ENCODE measurements at places on chromosomes 5 and 9.

- no peak for DNase-seq
Observed at GRCh38 chr5:74578356-74579044, 62.0 kb downstream of the ENC1 start.

GRCh38 chr9:135039916-135040645 is 47.4 kb upstream of the OLFM1 start:
- DNase-seq, result no peak

- DNase-seq, result peak; percentile 58
Observed at GRCh38 chr9:95080961-95081647, 236.4 kb downstream of the FANCC start.

GRCh38 chr5:129204525-129204924 is 110.0 kb downstream of the ISOC1 start:
- no peak for DNase-seq

GRCh38 chr5:65986050-65986451 is 59.7 kb downstream of the ERBIN start:
- no peak for DNase-seq

DNA sequence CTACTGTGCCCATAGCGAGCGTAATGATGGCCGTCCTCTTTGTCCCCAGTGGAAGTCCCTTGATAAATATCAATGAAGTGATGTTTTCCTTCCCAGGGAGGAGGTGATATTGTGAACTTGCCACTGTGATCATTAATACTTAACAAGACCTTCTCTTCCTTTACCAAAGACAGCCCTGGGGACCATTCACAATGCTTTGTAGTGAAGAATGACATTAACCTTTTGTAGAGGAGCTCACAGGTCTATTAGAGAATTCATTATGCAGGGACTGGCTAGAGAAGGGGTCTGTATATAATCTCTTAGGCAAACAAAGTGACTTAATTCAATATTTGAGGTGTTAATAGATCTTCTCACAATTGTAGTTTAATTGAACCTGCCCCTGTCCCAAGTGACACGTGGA is 452.9 kb upstream of the DMAC1 start:
- no peak for DNase-seq

- no peak for DNase-seq
Observed at GRCh38 chr9:124818431-124819281, 34.6 kb upstream of the WDR38 start.

GRCh38 chr5:9194509-9194908 is 351.4 kb downstream of the SEMA5A start:
- DNase-seq, result no peak

GRCh38 chr5:143862271-143862670 is 50.3 kb downstream of the HMHB1 start:
- no peak for DNase-seq

DNA sequence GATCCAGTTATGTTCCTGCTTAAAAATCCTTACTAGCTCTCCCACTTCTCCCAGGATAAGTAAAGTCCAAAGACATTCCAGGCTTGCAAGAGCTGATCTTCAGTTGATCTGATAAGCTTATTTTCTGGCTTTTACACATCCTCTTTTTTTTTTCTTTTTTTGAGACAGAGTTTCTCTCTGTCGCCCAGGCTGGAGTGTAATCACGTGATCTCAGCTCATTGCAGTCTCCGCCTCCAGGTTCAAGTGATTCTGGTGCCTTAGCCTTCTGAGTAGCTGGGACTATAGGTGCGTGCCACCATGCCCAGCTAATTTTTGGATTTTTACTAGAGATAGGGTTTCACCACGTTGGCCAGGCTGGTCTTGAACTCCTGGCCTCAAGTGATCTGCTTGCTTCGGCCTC is 37.3 kb upstream of the PTPN3 start:
- DNase-seq, result no peak

DNA sequence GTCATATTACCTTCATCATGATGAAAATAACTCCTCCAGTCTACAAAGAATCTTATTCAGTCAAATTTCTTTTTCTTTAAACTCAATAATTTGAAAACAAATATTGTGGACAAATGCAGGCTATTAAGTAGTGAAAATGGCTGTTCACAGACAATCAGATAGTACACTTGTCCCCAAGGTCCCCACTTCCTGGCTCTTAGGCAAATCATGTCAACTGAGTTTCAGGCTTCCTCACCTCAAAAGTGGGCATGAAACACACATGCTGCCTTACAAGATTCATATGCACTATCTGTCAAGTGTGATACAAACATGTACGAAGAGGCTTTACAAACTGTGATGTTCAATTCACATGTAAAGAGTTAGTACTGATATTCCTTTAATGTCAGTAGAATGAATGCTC is 385.2 kb upstream of the SEMA6A start:
- DNase-seq, result no peak

DNA sequence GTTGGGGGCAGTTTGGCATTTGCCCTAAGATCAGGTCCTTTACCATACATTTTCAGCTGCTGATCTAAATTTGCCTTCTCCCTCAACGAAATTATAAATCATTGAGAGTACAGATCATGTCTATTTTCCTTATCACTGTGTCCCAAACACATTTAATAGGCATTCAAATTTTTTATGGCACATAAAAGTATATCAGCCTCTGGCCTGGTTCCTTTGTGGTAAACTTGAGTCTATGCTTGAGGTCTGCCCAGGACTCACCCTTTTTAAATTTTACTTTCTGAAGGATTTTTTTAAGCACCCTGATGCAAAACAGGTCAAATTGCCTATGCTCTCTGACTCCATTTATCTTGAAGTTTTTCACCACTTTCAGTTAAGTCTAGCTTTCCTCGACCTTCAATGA is 163.6 kb upstream of the GRIN3A start:
- DNase-seq, result no peak

- DNase-seq, result no peak
Observed at GRCh38 chr5:1483856-1484729, 38.9 kb upstream of the SLC6A3 start.

DNA sequence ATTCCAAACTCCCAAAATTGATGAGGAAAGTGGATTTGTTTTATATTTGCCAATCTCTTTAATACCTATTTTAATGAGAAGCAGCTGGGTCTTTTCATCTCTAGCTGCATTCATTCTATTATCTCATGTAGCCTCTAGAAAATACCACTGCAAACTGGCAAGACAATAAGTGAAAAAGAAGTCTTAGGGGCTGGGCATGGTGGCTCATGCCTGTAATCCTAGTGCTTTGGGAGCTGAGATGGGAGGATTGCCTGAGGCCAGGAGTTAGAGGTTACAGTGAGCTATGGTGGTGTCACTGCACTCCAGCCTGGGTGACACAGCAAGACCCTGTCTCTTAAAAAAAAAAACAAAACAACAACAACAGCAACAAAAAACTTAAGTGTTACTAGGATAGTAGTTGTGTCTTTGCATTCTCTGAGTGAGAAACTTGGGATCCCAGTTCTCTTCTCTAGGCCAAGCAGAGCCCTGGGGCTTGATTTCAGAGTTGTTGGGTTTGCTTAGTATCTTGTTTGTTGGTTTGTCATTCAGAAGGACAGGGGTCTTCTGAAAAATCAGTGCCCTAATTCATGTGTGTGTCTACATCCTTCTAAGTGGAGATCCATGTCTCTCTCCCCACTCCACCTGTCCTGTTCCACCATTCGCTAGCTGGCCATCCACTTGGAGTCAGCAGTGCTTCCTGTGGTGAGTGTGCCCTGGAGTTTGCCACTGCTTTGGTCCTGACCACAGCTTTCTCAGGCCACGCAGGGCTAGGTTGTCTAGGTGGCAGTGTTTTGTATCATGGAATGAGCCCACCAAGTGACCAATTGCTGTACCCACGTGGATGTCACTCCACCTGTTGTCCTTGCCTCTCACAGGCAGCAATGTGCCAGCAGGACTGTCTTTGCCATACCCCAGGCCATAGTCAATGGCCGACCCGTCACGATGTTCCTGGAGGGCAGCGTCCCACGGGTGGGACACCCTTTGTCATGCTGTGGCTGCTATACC is 19.5 kb downstream of the MARCHF6 start:
- no peak for DNase-seq

DNA sequence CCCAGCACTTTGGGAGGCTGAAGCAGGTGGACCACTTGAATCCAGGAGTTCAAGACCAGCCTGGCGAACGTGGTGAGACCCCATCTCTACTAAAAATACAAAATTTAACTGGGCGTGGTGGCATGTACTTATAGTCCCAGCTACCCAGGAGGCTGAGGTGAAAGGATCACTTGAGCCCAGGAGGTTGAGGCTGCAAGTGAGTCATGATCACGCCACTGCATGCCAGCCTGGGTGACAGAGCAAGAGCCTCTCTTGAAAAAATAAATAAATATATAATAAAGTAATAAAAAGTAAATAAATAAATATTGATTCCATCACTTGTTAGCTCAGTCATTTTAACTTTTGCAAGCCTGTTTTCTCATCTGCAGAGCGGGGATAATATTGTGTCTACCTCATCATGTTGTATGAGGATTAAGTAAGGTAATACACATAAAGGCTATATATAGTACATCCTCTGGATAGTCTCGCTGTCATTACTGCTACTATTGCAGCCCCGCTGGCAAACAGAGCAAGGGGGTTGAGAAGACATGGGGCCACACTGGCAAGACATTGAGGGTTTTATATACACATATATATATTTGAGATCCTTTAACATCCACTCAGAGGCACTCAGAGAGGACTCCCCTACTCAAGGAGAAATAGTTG is 210.9 kb downstream of the C9orf152 start:
- DNase-seq, result no peak

GRCh38 chr5:104539618-104540350 is 977.2 kb upstream of the NUDT12 start:
- DNase-seq, result no peak

GRCh38 chr9:94772144-94772543 is 45.6 kb downstream of the AOPEP start:
- DNase-seq, result no peak

- DNase-seq, result no peak
Observed at GRCh38 chr5:173315495-173316338, 12.5 kb downstream of the STC2 start.

DNA sequence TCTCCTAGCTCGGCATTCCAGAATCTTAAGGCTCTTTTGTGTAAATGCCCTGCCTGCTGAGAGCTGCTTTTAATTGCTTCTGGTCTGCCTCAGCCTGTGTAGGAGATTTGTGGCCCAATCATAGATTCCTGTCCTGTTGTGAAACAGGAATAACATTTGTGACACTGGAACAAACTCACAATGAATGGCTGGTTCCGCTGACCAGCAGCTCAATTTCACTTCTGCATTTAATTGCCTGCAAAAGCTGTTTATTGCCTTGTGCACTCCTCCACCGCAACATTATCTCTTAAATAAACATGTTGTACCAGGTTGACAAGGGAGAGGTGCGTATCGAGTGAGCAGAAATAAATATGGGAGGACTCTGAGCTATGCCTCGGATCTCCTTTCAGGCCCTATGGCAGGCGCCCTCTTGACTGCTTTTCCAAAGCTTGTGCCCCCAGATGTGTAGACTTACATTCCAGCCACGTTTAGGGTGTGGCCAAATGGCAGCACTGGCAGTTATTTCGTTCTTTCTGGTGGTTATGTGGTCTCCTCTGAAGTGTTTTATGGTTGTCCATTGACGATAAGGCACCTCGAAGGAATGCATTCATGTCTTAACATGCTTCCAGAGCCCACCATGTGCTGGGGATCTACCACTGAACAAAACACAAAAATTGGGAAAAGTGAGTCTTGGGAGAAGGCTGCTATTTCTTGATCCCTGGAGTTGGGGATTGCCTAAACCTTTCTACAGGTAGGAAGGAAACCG is 58.1 kb downstream of the DMRT1 start:
- DNase-seq, result peak; percentile 15

GRCh38 chr5:13478831-13479465 is 465.5 kb downstream of the DNAH5 start:
- no peak for DNase-seq
